ENCODE measurements at places on chromosomes 5 and 9.

- DNase-seq, result no peak
Measured at GRCh38 chr5:164335837-164336236, 830.4 kb downstream of the MAT2B start.

GRCh38 chr9:17810317-17810716, 231.5 kb downstream of the SH3GL2 start:
- no peak for DNase-seq

GRCh38 chr9:5355226-5355625, 15.6 kb upstream of the RLN1 start:
- no peak for DNase-seq

GRCh38 chr9:78666818-78667414, 370.0 kb downstream of the PSAT1 start:
- no peak for DNase-seq

- no peak for DNase-seq
Measured at GRCh38 chr9:134689321-134690181, 47.9 kb downstream of the COL5A1 start.

Measured in T1000 (cell line).